Skin of body (tissue), 3 donors: ENCODE measurements at places on chromosomes 5 and 9. TPM values are rescaled to one million over a fixed set of nuclear protein-coding genes. Genes with fewer than 3 reads are reported as not detected.

FYB1 gene
- 6.2 TPM for total RNA-seq

RBM27 gene
- total RNA-seq, result 34.9 TPM

CAVIN4 gene
- total RNA-seq, result 39.9 TPM

AGXT2 gene
- not detected for total RNA-seq

CA9 gene
- 2.2 TPM for total RNA-seq

SPARC gene
- 3,092 TPM for total RNA-seq

ZCCHC10 gene
- 13.8 TPM for total RNA-seq

STC2 gene
- 0.69 TPM for total RNA-seq

LECT2 gene
- not detected for total RNA-seq

FGF1 gene
- total RNA-seq, result 2.4 TPM

SPINK7 gene
- total RNA-seq, result 0.59 TPM
